AG10803 (cell line): ENCODE measurements at places on chromosomes 16 and 17.

DNA sequence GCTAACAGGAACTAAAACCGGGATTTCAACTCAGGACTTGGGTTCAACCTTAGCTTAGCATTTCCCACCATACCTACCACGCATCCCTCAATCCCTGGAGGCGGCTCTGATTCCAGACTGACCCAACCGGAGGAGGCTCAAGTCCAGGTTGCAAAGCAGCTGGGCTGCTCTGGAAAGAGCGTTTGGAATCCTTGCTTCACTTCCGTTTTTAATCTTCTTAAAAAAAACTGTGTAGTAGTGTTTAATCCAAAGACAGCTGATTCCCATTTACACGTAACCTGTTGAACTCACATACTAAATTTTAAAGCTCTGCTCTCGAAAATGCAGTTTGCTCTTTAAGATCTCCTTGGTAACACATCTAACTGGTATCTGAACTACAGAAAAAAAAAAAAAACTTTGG lies 50.0 kb downstream of the NXN start:
- DNase-seq = no peak

DNA sequence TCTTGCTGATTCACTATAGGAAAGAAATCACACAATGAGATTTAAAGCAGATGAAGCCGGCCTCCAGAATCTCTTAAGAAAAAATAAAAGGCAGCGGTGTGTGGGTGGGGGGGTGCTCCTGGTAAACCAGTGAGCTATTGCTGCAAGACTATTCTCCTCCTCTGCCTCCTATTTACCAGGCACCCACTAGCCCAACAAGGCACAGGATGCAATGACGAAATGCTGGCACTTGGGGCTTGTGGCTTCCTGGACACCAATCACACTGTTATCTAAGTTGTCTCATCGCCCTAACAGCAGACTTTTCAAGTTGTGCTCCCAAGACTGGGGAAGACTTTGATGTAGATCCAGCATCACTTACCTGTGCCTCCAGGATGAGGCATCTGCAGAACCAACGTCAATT lies 50.2 kb upstream of the NDRG4 start:
- no peak for DNase-seq

GRCh38 chr17:19319771-19320505 lies 42.6 kb downstream of the B9D1 start:
- no peak for DNase-seq

DNA sequence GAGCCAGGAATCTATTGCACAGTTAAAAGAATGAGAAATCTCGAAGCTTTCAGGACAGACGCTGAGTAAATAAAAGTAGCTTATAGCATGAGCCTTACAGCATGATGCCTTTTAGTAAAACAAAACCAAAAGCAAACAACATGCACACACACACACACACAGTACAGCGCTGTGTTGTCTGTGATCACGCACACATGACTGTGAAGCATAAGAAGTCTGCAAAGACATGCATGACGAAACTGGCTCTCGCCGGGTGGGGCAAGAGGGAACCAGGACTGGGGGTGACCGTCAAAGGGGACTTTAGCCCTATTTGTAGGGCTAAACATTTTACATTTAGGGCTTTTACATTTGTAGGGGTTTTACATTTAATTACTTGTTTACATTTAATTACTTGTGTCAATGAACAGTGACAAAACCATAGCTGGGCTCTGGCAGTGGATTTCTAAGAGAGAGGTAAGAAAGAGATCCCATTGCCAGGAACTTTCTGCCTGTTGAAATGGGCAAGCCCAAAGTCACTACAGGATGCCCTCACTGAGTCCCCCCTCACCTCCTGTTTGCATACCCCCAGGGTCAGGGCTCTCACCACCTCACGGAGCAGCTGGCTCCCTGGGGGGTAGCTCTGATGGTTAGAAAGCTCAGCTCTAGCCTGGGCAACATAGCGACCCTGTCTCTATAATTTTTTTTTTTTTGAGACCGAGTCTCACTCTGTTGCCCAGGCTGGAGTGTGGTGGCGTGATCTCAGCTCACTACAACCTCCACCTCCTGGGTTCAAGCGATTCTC lies 2.0 kb upstream of the TNFRSF13B start:
- DNase-seq = no peak

- no peak for DNase-seq
These were observed 11.1 kb downstream of the HS3ST3B1 start for GRCh38 chr17:14311981-14312380.

DNA sequence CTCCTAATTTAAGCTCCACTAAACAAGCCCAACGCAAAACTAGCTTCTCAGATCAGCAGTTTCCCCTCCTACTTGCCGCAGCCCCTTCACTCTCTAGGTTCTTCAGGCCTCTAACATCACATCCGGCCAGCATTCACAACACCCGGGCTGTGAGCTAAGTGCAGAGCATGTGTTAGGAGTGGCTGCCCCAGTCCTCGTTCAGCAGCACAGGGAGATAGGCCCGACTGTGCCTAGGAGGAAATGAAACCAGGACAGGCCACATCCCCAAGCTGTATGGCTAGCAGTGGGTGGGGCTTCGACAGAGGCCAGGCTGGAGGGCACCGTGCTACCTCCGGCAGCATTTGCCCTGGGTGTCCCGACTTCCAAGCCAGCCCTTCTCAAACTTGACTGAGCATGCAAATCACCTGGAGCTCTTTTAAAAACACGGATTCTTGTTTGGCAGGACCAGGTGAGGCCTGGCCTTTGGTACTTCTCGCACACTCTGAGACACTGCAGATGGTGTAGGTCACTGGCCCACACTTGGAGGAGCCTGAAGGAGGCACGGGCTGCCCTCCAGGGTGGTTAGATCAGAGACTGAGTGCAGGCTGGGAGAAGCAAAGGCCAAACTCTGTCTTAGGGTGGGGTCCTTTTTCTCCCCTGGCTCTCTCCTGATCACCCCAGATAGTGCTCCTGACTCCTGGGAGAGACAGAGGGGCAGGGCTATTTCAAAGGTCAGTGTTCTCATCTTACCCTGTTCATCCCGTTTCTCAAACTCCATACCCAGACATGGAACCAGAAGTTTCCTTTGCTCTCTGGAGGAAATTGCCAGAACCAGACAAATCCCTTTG lies 202.0 kb downstream of the C16orf78 start:
- DNase-seq = no peak

DNA sequence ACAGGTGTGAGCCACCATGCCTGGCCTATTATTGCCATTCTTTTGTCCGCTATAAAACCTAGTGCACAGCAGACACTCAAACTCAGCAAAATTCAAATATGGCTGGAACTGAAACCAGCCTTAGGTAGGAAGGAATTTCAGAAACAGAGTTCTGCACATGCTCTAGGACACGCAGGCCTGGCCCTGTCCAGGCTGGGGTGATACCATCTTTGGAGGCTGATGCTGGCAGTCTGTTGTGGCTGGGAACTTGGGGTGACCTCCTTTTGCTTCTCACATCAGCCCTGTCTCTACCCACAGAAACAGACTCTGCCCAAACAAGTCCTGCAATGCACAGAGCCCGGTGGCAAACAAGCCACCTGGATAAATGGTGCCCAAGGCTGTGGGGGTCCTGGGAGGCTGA lies 12.6 kb upstream of the KIFC3 start:
- no peak for DNase-seq

DNA sequence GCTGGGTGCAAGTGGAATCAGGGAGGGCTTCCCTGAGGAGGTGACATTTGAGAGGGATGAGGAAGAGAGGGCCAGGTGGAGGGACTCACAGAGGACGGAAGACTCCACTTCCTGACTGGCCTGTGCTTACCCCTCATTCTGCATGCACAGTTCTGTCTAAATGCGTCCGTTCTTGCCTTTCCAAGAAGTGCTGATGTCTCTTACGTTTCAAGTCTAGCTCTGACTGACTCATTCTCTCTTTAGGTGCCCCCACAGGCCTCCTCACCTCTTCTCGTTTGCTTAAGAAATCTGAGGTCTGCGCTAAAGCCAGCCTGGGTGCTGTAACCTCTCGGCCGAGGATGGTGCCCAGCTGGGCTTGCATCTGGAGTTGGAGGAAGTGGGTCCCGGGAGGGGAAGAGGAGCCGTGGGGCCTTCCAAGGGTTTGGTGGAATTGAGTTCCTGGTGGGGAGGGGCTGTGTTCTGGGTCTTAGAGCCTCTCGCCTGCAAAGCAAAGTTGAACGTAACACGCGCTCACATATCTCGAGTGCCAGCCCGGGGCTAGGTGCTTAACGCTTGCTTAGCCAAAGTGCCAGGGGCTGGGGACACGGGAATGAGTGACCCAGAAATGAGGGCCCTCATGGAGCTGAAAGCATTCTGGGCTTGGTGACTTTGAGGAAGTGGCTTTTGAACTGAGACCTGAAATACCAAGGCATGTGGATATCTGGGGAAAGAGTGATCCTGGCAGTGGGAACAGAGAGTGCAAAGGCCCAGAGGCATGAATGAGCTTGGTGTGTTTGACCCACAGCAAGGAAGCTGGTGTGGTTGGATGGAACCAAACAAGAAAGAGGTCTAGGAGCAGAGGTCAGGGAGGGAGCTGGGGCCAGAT lies 4.8 kb downstream of the IL4R start:
- peak; percentile 27 for DNase-seq

GRCh38 chr17:2436316-2436905 lies 35.6 kb upstream of the MNT start:
- no peak for DNase-seq

GRCh38 chr17:82655038-82655479 lies 6.8 kb upstream of the WDR45B start:
- DNase-seq = no peak

DNA sequence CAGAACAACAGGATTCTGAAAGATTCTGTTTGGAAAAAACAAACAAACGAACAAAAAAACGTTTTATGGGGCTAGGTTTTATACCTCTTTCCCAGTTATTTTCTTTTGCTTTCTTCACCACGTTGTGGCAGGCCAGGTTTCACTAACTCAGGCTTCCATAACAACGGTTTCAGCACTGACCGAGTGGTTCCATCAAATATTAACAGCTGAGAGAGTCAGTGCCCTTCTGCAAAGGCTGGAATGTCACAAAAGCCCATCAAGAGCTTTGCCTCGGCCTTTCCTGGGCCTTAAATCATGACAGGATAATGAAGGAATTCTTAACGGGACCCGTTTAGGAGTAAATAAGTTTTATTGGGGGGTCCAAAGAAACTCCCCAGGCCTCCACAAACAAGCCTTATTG lies 34.2 kb downstream of the MPHOSPH6 start:
- DNase-seq = no peak

- peak; percentile 64 for DNase-seq
These were observed 41.5 kb upstream of the CBFA2T3 start for GRCh38 chr16:89018282-89019158.

- DNase-seq = peak; percentile 62
These were observed 26.5 kb upstream of the C16orf87 start for GRCh38 chr16:46857368-46857945.

GRCh38 chr17:8830141-8830540 lies 31.0 kb upstream of the MFSD6L start:
- DNase-seq = no peak

DNA sequence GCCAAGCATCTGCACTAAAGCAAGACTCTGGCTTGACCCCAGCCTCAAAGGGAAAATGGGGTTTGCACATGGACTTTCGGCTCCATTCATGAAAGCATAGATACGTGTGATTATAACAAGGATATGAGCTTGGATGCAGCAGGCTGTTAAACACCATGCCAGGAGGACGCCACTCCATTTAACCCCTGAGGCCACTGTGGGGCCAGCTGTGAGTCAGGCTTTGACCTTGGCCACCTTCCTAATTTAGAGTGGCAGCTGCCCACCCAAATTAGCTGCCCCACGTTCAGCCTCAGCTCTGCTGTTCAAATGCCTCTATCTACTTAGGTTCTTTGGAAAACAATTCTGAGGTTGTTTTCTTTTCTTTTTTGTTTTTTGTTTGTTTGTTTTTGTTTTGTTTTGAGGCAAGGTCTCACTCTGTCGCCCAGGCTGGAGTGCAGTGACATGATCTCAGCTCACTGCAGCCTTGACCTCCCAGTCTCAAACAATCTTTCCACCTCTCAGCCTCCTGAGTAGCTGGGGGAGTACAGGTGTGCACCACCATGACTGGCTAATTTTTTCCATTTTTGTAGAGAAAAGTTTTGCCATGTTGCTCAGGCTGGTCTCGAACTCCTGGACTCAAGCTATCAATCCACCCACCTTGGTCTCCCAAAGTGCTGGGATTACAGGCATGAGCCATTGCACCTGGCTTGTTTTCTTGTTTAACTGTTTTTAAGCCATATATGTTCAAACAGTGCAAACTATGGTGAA lies 23.2 kb upstream of the KIFC3 start:
- DNase-seq = no peak

DNA sequence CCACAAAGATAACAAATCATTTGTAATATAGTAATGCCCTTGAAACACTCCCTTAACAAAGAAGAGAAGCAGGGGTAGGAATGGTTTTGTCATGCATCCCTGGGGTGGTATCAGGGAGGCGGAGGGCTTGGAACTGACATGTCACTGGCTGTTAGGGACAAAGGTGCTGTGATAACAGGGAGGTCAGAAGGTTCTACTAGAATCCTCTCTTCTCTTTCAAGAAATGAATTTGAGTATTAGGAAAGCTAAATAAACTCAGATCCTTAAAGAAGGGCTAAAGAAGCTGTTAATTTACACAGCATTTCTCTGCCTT lies 65.4 kb upstream of the ADAMTS18 start:
- DNase-seq = no peak

GRCh38 chr17:42484304-42484703 lies 25.6 kb downstream of the ATP6V0A1 start:
- no peak for DNase-seq

DNA sequence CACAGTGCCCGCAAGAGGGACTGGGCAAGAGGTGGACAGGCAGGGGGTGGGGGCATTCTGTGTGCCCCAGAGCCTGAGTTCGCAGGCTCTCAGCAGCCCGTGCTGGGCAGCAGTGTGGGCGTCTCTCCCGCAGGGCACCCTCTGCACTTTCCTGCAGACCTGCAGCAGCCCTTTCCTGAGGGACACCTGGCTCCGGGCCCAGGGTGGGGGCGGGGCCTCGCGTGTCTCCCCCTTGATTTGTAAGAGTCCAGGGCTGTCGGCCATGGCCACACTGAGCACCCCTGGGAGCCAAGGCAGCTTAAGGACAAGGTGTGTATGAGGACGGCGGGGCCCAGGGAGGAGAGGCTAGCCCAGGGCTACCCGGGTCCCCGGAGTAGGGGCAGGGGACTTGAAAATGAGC lies 33.4 kb upstream of the SLC38A10 start:
- DNase-seq = no peak

GRCh38 chr16:74064120-74064735 lies 232.4 kb upstream of the PSMD7 start:
- no peak for DNase-seq
